ENCODE measurements at places on chromosomes 11 and 22.
A peak's percentile ranks its signal among the peaks of the same experiment; 100 is the strongest.

GRCh38 chr22:48125416-48125815, 1363.0 kb downstream of the TBC1D22A start:
- DNase-seq, result no peak

DNA sequence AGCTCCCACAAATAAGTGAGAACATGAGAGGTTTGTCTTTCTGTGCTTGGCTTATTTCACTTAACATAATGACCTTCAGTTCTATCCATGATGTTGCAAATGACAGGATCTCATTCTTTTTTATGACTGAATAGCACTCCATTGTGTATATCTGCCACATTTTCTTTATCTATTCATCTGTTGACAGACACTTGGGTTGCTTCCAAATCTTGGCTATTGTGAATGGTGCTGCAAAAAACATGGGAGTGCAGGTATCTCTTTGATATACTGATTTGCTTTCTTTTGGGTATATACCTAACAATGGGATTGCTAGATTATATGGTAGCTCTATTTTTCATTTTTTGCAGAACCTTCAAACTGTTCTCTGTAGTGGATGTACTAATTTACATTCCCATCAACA, 13.3 kb downstream of the GVQW3 start:
- no peak for DNase-seq

DNA sequence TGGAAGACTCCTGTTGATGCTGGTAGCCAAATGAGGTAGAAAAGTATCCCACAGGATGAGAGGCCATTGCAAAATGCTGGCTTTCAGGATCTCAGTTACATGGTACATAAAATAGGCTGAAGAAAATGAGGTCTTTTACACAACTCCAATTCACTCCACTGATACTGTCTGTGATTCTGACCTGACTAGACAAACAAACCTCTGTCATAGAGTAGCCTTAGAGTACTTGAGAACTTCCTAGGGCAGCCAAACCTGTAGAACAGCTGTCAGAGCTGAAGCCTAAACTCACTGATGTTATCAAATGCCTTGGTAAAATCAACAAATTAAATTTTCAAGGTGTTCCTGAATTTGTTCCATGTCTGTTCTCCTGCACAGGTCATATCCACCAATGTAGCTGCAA, 26.2 kb upstream of the POGLUT3 start:
- DNase-seq, result no peak

DNA sequence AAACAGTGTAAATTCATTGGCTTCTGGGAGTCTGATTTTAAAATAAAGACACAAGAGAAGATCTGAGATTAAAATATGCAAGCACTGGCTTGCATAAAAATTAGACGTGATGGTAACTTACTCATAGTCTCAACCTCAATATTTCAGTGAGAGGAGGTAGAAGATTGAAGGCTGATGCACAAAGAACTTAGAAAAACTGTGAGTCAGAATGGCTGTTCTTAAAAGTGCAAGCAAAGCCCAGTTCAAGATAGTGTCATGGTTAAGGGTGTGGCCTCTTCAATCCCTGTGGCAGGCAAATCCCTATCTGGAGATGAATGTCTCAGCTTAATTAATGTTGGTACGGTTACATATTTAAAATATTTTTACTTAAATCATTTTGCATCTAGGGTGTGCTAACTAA, 33.6 kb upstream of the FIBIN start:
- DNase-seq, result no peak

DNA sequence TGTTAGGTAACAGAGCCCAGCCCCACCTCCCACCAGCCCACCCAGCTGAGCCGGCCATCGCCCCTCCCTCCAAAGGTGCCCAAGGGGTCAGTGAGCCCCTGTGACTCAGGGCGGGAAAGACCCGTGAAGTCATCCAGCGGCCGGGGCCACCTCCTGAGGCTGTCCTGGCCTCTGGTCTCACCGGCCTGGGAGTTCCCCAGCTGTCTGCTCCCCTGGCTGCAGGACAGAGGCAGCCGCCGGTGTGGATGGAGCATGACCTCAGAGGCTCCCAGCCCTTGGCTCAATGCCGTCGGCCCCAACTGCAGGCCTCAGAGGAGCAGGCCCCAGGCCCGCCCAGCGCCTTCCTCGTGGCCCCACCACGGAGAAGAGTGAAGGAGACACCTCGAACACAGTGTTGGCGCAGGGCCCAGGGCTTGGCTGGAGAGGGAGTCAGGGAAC, 28.7 kb downstream of the RPL3 start:
- DNase-seq, result peak; percentile 75

GRCh38 chr11:78961937-78962701, 387.5 kb upstream of the NARS2 start:
- peak; percentile 71 for DNase-seq

- no peak for DNase-seq
Observed at GRCh38 chr11:126968915-126969314, 31.7 kb downstream of the KIRREL3 start.

- peak; percentile 2 for DNase-seq
Observed at GRCh38 chr11:75100314-75100713, 3.6 kb upstream of the OR2AT4 start.

DNA sequence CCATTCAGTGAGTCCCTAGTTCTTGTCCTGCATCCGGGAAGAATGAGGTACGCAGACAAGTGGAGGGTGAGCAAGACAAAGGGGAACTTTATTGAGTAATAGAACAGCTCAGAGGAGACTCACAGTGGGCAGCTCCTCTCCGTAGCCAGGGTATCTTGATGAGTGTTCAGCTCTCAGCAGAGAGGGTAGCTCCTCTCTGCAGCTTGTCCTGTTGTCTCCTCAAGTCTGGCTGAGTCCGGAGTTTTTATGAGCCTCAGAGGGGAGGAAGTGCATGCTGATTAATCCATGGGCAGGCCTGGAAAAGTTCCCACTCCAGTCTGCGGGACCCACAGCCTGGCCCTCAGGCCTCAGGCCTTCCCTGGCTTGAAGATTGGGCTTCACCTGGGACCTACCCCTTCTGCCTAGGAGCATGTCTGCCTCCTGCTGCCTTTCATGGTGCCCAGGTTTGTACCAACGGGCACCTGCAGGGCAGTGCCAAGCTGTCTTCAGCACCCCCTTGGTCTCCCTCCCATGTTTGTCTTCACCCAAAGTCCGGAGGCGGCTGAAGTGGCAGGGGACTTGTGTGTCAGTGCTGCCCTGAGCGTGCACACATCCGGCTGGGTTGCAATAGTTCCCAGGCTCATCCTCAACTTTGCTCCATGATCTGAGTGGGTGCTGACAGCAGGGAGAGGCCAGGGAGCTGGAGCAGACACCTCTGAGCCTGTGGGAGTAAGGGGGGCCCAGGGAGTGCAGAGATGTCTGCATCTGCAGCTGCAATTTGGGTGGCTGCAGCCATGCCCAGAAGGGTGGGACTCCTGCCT, 134.2 kb downstream of the LDLRAD3 start:
- no peak for DNase-seq

DNA sequence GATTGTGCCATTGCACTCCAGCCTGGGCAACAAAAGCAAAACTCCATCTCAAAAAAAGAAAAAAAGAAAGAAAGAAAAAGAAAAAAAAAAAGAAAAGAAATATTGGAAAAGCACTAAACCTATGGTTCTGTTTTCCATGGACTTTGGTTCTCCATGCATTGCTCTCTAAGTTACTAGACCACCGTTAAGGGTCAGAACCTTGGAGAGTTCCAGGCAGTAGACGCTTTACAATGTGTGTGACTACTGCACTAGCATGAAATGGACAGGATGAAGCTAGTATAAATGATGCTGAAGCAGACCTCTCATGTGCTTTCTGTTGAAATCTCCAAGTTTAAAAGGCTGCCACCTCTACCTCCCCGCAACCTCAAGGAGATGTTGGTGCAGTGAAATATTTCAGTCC, 63.5 kb downstream of the SIK2 start:
- DNase-seq, result peak; percentile 63

GRCh38 chr11:95072948-95073347, 6.2 kb downstream of the SRSF8 start:
- DNase-seq, result no peak

- no peak for DNase-seq
Observed at GRCh38 chr11:10628508-10629236, 60.2 kb upstream of the LYVE1 start.

- DNase-seq, result no peak
Observed at GRCh38 chr11:114358716-114359115, 41.6 kb downstream of the C11orf71 start.

DNA sequence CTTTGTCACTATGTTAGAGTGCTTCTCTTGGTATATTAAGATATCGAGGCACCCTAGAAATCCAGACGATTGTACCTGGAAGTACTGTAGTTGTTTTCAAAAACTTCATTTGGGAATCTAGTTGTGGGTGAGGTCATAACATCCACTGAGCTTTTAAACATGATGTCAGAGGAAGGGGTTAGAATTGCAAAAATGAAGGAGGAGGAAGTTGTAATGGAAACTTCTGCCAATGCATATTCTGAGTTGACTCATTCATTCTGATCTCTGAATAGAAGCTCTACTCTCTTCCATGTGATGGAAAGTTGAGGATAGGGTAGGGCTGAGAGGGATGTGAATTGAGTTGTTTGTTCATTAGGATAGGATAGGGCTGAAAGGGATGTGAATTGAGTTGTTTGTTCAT, 7.7 kb downstream of the CD44 start:
- DNase-seq, result no peak

DNA sequence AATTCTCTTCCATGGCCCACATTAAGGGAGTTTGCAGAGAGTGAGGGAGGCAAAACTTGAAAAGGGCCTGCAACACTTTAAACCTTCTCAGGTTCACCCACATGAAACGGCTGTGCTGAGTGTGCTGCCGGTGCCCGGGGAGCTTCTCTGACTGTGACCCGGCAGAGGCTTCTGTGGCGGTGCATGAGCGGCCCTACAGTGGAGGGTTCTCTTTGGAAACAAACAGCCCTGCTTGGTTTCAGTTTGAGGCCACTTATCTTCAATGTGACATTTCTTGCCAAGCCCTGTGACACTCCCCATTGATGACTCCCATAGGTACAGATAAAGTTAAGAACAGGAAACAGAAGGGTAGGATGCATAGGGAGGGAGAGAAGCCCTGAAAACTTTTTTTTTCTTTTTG, 31.8 kb downstream of the FAM118A start:
- no peak for DNase-seq

DNA sequence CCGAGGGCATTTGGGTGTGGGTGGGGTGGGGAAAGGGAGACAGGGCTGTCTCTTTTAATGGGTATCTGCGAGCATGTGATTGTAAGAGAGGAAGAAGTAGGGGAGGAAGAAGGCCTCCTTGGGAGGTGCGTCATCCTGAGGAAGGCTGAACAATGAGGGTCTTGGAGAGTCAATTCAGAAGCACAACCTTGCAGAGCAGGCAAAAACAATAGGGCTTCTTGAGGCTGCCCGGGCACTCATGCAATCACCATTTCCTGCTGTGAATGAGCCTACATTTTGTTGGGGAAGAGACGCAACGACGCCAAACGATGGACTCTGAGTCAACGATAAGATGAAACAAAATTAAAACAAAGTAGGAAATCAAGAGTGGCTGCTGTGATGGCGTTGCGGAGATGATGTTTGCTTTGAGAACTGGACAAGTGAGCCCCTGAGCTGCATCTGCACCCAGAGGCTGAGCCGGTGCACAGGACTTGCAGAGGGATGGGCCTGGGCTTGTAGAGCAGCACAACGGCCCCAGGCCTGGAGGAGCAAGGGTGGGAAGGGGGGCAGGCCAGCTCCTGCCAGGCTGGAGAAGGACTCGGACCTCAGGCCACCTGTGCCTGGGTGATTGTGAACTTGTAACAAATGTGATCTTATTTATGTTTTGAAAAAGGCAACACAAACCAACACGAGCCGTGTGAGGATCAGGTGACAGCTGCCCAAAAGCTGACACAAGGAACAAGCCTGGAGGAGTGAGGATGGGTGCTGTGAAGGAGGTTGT, 92.3 kb upstream of the B3GAT1 start:
- no peak for DNase-seq

DNA sequence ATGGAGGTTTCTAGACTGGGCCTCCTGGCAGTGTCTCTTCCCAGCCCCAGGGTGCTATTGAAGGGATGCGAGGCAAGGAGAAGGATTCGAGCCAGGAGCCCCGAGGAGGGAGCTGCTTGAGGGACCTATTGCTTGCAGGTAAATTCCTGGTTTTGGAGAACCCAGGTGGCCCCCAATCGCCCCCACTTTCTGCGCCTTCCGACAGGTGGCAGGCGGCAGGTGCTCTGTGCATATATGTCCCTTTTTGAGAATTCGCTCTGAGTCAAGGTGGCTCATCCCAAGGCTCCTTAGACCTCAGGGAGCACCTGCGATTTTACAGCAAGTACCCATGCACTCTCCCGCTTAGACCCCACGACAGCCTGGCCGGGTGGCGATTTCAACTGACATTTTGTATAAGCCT, 40.3 kb upstream of the SHISAL1 start:
- no peak for DNase-seq

GRCh38 chr11:18088966-18089365, 16.9 kb downstream of the SAAL1 start:
- no peak for DNase-seq

DNA sequence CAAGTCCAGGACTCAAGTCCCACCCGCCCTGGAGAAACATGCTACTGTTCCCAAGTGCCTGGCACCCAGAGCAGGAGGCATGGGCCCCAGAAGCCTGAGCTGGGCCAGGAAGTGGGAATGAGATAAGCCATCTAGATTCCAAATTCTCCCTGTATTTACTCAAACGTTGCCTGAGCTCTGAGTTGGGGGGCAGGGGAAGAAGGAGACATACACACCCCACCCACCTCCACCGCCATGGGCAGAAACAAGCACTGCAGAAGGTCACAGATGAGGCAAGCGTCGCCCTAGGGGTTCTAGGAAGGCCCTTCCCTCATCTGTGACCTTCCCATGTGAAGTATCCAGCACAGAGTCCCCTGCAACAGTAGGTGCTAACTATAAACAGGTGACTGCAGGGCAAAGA, 54.0 kb downstream of the PLEKHA7 start:
- no peak for DNase-seq

DNA sequence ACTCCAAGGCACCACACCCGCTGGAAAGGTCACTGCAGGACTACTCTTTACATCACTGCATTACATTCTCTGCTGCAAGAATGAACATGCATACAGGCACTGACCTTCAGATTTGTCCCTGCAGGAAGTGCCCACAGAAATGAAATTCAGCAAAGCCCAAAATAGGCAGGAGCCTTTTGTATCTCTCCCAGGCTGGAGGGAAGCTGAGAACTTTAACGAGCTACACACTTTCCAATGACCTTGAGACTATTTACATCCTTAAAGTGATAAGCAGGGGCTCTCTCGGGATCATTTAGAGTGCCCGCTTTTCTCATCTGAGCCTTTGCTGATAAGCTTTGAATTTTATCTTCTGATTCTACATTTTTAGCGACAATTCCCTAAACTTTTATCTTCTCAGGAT, 12.5 kb downstream of the FEZ1 start:
- DNase-seq, result no peak
